Motor neuron (in vitro differentiated cells): ENCODE measurements at places on chromosomes 12 and 14. TPM values are rescaled to one million over a fixed set of nuclear protein-coding genes. Genes with fewer than 3 reads are reported as not detected.

The NTF3 gene
- total RNA-seq = 1.6 and 1.9 TPM in 2 replicates

The TSPAN19 gene
- total RNA-seq = 0.81 and 0.94 TPM in 2 replicates

The TRHDE gene
- 0.05 TPM in 1 of 2 replicates, not detected in the other for total RNA-seq

DNA sequence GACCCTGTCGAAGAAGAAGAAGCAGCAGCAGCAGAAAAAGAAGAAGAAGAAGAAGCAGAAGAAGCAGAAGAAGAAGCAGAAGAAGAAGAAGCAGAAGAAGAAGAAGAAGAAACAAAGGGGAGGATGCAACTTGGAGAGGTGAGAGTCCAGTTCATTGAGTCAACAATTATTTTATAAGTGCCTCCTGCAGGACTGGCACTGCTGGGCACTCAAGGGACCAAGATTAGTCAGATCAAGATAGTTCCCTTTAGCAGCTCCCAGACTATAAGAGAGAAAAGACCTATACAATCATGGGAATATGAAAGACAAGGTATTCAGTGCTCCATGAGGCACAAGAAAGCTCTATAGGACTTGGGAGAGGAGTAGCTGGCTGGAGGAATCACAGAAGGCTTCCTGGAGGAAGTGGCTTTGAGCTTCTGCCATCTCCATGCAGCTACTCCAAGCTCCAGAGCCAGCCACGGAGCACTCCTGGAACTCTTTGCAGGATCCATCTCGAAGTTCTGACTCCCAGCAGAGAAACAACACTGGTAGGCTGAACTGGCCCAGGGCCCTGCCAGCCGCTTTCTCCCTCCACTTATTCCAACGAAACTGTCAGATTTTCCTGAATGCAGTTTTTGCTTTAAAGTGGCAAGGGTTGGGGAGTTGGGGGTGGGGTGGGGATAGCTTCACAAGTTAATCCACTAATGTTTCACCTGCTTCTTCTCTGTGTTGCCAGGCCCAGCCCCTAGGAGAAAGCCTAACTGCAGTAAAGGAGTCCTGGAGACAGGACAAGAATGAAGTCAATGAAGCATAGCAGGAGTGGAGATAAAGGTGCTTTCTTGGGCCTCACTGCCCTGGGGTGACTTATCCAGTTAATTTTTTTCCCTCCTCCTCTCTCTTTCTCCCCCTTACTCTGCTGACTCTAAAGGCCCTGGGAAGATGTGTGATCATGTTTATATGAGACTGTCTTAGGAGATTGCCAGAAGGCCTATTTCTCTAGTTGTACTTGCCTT is 140.1 kb upstream of the PARP11 start:
- no peak for ATAC-seq
